ENCODE measurements at places on chromosomes 2 and 18.

GRCh38 chr18:25349926-25350487, 2.0 kb downstream of the ZNF521 start:
- peak; percentile 35 for DNase-seq

DNA sequence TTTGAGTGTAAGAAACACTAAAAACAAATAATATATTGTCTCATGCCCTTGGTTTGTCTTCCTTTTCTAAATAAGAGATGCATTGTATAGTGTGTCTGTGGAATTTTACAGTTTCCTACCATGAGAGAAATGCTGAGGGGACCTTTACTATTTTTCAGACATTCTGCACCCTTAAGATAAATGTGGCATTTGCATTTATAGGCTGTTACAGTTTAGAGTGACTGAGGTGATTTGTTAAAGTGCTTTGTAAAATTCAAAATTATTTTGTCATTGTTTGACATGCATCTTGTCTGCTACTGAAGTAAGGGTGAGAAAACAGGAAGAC, 78.9 kb upstream of the ZSWIM2 start:
- no peak for DNase-seq

- no peak for DNase-seq
Measured at GRCh38 chr2:33220533-33220932, 255.9 kb upstream of the RASGRP3 start.

- no peak for DNase-seq
Measured at GRCh38 chr18:11840493-11840892, 10.7 kb upstream of the CHMP1B start.

DNA sequence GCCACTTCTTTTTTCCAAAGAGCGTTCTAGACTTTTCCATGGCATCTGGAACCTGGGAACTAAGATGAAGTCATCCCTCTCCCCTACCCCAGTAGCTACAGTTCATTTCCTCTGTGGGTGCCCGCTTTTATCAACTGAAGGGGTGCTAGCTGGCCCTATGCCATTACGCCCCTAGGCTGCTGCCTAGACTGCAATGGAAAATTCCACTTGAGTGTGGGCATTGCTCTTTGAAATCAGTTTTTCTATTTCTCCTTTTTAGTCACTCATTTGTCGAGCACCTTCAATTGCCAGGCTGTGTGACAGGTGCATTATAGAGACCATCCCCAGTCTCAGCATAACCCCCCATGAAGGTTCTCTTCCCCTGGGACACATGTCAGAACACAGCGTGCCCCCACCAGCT, 7.3 kb downstream of the TEX51 start:
- no peak for DNase-seq

GRCh38 chr2:100529900-100530299, 32.9 kb upstream of the PDCL3 start:
- DNase-seq = no peak

DNA sequence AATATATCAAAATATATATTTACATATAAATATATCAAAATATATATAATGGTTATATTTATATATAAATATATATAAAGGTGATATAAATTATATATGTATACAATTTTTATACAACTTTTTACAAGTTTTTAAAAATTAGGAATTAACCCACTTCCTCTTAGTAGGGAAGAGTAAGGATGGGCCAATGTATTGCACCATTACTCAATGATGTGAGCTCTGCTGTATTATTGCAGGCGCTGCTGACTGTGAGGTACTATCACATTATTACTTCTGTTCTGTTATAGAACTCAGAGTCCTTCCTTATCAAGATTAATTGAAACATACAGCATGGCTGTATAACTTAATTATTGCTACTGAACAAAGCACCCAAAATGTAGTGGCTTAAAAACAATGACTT, 46.0 kb downstream of the CCDC195 start:
- no peak for DNase-seq

DNA sequence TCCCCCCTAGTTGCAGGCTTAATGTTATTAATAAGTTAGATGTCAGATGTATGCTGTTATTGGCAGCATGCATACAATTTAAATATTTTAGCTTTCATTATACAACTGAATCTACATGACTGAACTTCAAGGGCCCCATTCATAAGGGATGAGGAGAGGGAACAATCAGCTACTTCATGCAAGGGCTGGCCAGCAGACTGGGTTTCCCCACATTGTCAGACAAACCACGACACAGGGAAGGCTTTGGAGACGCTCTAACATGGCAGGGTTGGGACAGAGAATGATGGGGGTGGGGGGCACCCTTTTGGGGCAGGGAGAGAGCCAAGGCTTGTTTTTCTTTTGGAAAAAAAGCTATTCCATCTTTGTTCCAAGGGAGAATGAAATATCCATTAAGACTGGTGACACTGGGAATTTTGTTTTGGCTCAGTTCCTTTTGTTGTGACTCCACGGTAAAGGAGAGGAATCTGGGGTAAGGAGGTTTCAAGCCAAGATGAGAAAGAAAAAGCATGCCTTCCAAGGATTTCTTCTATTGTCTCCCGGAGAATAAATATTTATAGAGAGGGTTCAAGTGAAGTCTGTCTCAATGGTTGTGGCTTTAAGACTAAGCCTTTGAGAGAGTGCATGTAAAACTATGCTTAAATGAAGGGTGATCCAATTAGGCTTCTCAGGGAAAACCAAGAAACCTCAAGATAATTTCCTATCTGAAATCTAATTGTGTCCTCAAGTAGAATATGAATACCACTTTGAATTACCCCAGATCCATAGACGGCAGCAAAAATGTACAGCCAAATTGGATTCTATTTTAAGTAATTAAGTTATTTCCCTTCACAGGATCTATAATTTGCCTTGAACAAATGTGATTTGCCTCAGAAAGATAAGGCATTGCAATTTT, 5.4 kb downstream of the CXCR4 start:
- no peak for DNase-seq

- no peak for DNase-seq
Measured at GRCh38 chr2:96916646-96917543, 47.0 kb upstream of the SEMA4C start.

DNA sequence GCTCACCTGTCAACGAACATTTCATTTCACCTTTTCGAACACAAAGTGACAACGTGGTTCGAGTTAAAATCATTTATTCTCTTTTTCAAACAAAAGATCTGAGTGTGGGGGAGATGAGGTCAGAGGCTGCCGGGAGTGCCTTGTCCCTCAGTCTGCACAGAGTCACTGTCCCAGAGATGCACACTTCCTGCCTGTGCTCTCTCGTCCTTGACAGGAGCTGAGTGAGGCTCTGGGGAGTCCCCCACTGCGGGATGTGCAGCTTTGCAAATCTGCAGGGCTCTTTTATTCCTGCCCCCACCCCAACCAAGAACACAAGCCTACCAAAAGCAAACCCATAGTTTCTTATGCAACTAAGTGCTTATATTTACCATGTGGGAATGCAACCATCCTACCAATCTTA, 497.8 kb downstream of the EIPR1 start:
- DNase-seq = no peak

DNA sequence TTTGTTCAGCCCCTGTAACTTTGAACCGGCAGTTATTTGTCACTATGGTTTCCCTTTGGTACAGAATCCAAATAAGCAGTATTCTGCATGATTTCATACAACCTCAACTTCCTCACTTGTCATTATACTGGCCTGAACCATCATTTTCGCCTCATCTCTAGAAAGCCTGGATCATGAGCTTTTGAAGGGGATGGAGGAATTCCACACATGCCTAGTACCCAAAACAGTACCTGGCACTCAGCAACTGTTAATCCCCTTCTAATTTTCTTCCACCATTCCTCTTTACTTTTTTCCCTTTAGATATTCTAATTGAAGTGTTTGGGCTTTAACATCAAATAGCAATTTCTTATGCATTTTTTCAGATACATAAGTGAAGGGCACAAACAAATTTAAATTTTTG, 1574.4 kb upstream of the NXPH2 start:
- DNase-seq = no peak

GRCh38 chr18:57131101-57131500, 15.8 kb upstream of the BOD1L2 start:
- no peak for DNase-seq

DNA sequence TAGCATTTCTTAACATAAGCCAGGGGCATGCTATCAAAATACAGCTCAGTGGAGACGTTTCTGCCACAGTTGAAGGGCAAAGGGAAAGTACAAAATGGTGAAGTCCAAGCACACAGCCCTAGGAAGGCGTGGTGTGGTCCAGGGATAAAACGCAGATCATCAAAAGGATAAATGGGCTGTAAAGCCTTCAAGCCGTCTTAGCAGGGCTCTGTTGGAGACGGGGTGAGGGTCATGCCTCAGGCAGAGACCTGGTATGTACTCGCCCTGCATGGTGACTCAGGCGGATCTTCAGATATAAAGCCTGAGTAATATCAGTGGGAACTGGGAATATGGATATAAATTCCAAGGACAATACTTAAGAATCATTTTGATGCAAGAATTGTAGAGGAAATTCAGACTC, 61.2 kb downstream of the NGEF start:
- no peak for DNase-seq

DNA sequence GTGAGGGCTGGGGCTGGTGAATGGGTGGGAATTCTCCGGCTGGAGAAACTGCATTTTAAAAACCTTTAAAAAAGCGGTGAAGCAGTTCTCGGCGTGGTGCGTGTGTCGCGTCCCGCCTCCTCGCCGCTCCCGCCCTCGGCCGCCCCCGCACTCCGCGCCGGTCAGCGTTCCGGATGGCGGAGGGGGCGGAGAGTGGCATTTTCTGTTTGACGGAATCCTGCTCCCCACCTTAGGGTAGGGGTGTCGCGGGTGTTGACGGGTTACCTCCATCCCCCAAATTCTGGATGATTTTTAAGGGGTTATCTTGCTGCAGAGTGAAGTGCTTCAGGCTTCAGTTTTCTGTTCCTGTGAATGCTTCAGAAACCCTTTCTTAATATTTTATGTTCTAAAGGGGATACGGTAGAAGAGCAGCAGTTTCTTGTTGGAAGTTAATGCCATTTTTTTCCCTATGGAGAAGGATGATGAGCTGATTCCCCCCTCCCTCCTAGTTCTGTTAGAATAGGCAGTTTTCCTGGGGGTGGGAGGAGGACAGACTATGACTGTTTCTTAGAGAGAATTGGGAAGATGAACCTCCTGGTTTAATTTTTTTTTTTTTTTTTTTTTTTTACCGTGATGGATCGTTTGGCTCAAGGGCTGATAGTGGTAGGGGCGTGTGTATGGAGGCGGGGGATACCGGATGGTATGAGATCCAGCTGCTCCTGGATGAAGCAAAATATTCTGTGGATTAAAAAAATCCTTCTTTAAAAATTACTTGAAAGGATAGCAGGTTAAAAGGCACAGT, 756 bp downstream of the ABI2 start:
- DNase-seq = peak; percentile 24

Measured in fibroblast of skin of right quadriceps (primary cell).